ENCODE measurements at places on chromosomes 7 and 10.

- DNase-seq = no peak
These were observed 326.5 kb downstream of the WDR37 start for GRCh38 chr10:1382711-1383110.

DNA sequence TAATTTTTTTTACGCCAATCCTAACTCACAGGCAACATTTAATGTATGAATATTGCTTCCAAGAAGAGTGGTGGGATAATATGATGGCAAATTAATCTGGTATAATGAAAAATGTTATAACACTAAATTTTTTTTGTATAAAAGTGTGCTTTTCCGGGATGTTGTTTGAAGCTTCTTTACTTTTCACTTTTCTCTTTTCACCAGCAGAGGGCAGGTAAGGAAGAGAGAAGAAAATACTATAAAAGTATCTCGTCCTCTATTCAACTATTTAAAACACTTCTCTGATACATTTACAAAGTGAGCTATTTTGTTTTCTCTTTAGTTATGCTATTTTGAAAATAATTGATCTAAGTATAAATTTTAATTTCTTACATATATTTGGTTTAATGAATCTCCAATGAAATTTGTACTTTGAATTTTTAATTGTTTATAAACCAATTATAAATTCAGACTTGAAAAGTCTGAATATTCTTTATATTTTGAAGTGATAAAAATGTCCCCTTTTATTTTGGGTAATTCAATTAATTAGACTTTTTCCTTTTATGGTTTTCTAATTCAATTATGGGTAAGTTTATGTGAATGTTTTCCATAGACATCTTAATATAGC is 20.7 kb upstream of the CFTR start:
- DNase-seq = no peak

- no peak for DNase-seq
These were observed 76.7 kb downstream of the ZRANB1 start for GRCh38 chr10:125018576-125019143.

- no peak for DNase-seq
These were observed 643.4 kb downstream of the DNAJB9 start for GRCh38 chr7:109213081-109213480.

DNA sequence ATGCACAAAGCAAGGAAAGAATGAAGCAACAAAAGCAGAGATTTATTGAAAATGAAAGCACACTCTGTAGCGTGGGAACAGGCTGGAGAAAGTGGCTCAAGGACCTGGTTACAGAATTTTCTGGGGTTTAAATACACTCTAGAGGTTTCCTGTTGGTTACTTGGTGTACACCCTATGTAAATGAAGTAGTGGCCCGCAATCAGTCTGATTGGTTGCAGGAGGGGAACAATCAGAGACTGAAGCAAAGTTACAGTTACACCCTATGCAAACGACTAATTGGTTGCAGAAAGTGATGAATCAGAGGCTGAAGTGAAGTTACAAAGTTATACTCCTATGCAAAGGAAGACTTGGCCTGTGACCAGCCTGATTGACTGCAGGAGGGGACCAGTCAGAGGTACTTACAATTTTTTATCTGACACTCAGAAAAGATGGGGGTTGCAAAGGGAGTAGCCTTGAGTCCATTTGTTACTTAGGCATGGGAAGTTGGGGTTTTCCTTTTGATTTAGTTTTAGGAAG is 3.6 kb upstream of the MTPN start:
- peak; percentile 79 for DNase-seq

GRCh38 chr10:120931423-120931822 is 80.3 kb downstream of the WDR11 start:
- DNase-seq = no peak

- no peak for DNase-seq
These were observed 296.0 kb upstream of the KIAA1217 start for GRCh38 chr10:23912884-23913404.

- DNase-seq = no peak
These were observed 130.3 kb upstream of the POT1 start for GRCh38 chr7:125059861-125060456.

DNA sequence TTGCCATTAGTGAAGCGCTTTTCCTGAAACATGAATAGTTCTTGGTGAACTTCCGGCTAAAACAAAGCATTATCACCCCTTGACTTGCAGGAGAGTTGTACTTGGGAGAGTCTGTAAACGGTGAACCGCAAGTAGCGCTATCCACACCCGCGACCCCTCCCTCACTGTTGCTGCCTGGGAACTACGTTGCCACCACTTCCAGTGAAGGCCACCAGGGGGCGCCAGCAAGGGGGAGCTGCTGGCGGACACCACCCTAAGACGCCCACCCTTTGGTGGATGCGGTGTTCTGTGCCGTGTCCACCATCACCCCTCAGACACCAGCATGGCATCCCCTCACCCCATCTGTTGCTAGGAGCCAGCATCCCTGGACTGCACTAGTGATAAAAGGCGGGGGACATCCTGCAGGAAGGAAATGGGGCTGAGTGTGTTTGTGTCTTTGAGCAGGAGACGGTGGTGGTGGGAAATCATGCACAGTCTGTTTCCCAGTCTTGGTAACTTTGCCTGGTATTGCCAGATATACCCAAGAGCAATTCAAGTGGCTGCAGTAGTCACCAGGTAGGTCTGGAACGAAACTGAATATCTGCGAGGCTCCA is 298.2 kb downstream of the FRMD4A start:
- peak; percentile 27 for DNase-seq

- no peak for DNase-seq
These were observed 56.1 kb downstream of the TWIST1 start for GRCh38 chr7:19061331-19061730.

- no peak for DNase-seq
These were observed 34.8 kb upstream of the PURB start for GRCh38 chr7:44920119-44920518.

- DNase-seq = no peak
These were observed 658.3 kb downstream of the SUGCT start for GRCh38 chr7:40793132-40793531.

GRCh38 chr10:115030483-115031200 is 62.5 kb upstream of the ATRNL1 start:
- DNase-seq = no peak

GRCh38 chr10:43940898-43941837 is 292.5 kb upstream of the ZNF32 start:
- DNase-seq = no peak

DNA sequence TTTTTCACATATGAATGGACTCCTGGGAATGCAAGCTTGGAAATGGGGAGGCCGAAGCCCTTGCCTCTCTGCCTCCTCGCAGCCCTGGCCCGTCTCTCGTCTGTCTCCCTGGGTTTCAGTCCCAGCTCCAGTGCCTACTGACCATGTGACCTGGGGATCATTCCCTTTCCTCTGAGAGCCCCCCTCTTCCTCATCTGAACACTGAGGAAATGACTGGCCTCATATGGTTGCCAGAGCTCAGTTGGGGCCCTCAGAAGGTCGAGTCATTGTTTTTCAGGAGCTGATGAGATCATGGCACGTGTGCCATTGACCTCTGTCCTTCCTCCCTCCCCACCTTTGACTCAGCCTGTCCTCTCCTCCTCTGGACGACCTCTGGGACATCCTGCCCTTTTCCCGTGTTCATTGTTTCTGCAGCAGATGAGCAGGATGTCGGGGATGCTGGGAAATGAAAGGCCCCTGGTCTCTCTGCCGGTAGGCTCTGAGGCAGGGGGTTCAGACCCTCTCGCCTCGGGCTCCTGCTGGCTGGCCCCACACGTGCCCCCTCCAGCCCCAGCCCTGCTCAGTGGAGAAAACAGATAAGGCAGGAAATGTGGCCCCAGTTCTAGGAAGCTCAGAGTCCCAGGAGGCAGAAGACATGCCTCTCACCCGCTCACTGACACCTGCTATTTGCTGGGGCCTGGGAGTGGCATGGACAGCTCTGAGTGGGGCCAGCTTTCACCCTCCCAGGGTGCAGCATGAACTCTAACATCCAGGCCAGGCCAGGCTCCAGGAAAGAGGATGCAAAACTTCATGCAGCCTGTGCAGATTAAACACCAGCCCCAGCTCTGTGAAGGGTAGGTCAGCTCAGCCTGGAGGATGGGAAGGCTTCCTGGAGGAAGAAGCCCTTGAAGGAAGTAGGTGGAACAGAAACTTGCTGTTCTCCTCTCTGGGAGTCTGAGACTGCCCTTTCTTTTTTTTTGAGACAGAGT is 8.3 kb upstream of the PPP1R35 start:
- DNase-seq = peak; percentile 52

GRCh38 chr7:84177758-84178412 is 16.7 kb downstream of the SEMA3A start:
- no peak for DNase-seq

GRCh38 chr10:30359373-30360206 is 10.5 kb upstream of the MTPAP start:
- DNase-seq = peak; percentile 58

DNA sequence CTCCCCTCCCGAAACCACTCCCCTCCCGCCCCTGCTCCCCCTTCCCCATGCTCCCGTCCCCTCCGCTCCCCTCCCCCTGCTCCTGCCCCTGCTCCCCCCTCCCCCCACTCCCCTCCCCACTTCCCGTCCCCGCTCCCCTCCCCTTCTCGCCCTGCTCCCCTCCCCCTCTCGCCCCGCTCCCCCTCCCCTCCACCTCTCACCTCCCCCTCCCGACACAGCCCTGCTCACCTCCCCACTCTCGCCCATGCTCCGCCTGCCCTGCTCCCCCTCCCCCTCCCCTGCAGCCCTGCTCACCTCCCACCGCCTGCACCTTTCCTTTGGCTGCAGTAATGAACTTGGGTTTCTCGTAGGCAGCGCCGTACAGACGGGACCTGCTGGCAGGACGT is 49.9 kb upstream of the NKX6-2 start:
- DNase-seq = no peak

- no peak for DNase-seq
These were observed 124.5 kb upstream of the KCTD7 start for GRCh38 chr7:66504131-66504530.

DNA sequence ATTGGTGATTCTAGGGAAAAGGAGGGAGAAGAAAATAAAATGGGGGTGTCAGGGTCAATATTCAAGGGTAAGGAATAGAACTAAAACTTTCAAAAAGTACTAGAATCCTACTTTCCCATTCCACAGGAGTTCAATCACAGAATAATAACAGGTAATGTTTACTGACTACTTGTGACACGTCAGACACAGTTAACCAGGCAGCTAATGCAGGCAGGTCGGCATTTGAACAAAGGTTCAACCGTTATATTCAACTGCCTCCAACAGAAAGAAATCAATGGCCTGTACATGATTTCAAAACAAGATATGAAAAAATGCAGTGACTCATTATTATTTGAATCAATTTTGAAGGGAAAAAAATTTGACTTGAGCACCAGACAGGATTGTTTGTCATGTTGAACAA is 3.1 kb downstream of the ASB15 start:
- no peak for DNase-seq

GRCh38 chr7:28470344-28470743 is 58.0 kb downstream of the CREB5 start:
- DNase-seq = no peak

GRCh38 chr10:43355749-43356371 is 15.6 kb upstream of the FXYD4 start:
- no peak for DNase-seq

DNA sequence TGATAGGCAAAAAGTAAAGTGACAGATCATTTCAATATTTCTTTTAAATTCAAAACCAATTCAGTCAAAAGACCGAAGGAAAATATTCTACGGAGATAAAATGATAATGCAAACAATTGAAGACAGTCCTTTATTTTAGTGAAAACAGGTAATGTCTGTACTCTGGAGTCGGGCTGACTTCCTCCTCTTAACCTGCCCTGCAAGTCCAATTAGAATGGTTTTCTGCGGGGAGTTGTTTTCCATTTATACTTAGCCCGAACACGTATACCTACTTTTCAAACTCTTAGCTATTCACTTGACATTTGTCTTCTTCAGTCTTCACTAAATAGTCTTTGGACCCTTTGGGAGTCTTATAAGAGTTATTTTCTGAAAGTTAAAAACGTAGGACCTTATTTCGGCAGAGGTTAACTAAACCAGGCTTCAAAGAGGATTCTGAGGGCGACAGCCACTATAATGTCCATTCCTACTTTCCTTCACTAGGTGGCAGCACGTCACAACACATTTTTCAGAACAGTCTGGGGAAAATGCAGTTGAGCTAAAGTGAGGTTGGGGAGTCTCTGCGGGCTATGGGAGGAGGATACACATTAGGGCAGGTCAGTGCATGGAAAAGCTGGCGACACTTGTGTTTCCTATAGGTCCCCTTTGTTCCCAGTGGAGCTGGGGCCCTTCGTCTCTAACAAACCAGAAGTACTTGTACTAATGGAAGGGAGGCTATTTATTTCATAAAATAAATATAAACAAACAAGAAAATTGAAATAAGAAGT is 472.0 kb downstream of the KCNMA1 start:
- DNase-seq = peak; percentile 20

DNA sequence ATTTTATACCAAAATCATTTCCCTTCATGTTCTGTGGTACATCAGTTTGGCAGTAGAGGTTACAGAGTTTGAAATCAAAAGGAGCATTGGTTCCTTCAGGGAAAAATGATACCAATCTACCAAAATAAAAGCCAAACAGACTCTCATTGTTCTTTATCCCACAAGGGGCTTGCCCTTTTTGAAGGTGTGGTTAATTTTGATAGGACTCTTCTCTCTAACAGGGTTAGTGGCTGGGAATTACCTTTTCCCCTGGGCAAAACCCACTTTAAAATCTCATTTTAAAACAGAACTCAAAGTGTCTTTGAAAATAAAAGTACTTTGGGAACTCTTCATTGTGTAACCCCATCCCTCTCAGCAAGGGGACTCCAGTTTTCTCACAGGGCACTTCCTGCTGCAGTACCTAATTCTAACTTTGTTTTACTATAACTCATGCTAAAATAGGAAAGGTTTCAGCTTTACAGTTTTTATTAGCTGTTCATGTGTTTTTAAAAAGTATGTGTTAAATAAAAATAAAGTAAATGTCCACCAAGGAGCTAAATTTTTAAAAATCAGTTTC is 30.6 kb downstream of the SMNDC1 start:
- DNase-seq = no peak

DNA sequence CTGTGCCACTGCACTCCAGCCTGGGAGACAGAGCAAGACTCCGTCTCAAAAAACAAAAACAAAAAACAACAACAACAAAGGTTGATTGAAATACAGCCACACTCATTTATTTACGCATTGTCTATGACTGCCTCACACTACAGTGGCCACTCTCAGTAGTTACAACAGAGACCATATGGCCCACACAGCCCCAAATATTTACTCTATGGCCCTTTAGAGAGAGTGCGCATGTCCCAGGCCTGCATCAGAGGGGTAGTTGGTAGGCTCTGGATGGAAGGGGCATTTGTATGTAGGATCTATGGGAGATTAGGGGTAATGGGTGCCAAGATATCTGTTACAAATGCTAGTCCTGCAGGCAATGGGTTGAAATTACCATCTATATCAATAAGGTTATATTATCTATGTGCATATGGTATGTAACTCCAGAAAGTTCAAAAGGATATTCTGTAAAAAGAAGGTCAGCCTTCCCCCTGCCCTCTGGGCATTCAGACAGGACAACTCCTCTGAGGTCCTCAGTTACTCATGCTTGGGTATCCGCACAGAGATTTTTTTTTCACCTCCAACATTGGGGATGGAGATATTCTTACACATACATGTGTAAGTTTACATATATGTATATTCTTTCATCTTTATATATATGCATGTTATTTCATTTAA is 56.3 kb downstream of the DENND2A start:
- DNase-seq = no peak

GRCh38 chr10:32943395-32943794 is 14.6 kb downstream of the ITGB1 start:
- no peak for DNase-seq
